Colonic mucosa (tissue), 4 donors: ENCODE measurements at places on chromosomes 5 and 9. TPM values are rescaled to one million over a fixed set of nuclear protein-coding genes. Genes with fewer than 3 reads are reported as not detected.
A peak's percentile ranks its signal among the peaks of the same experiment; 100 is the strongest.

DNA sequence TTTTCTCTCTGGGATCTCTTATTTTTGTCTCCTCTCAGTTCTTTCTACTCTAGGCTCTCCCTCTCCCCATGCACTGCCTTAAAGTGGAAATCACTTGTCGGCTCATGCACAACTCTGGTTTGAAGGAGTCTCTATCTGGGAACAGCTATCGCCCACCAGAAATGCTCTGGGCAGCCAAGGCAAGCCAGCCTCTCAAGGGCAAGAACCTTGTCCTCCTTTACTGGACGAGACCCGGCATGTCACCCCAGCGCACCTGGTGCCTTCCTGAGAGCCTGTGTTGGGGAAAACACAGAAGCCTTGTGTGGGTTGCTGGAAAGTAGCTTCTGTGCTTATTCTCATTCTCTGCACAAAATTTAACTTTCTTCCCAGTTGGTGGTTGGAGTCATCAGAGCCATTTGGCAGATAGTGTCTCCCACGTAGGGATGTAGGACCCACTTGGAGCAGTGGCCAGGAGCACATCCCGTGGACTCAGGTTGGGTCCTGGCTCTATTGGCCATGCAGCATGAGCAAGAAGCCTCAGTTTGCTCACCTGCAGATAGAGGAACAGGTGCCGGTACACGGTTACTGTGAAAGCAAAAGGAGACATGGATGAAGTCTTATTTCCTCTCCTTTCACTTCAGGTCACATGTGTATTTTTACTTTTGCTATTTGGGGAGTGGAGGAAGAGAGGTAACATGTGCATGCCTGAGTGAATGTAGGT, 165.3 kb downstream of the IRX2 start:
- no peak for DNase-seq

- DNase-seq, result no peak
These were observed 31.6 kb upstream of the ACOT12 start for GRCh38 chr5:81425569-81425968.

GRCh38 chr9:92299116-92299515, 5.6 kb upstream of the IARS1 start:
- no peak for DNase-seq

GRCh38 chr9:128294142-128294541, 18.1 kb downstream of the SWI5 start:
- DNase-seq, result no peak

GRCh38 chr5:13179407-13180087, 764.9 kb downstream of the DNAH5 start:
- no peak for DNase-seq

GRCh38 chr5:39360471-39361111, 3.7 kb downstream of the C9 start:
- no peak for DNase-seq

- no peak for DNase-seq
These were observed 35.6 kb downstream of the PTCD2 start for GRCh38 chr5:72355706-72356299.

DNA sequence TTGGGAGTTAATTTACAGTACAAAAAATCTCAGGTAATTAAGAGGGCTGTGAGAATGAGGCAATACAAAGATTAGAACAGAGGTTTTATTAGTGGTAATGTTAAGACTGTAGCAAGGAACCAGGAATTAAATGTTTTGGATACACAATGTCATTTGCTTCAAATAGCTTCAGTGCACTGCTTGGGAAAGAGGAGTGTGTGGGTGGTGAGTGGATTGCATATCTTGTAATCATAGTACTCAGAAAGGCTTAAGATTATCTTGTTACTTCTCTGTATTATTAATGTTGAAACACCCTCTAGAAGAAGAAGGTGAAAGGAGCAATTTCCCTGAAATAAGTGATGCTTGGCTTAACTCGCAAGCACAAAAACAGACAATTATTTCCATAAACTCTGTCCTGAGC, 21.0 kb upstream of the TBCA start:
- no peak for DNase-seq

GRCh38 chr9:892123-892522, 50.6 kb downstream of the DMRT1 start:
- DNase-seq, result no peak

DNA sequence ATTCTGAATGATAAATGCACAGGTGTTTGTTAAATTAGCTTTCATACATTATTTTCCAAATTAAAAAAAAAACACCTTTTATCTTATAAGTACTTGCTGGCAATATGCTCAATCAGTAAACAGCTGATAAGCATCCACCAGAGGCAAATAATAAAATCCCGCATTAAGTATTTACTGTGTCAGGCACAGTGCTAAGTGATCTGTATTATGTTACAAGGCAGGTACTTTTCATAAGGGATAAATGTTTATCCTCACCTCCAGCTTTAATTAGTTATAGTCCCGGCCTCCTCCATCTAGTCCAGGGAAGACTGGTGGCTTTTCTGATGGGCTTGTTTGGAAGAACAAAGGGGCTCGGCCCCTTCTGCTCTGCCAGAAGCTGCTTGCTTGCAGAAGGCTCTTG, 40.1 kb downstream of the PFDN1 start:
- DNase-seq, result no peak

Gene FOXD4
- total RNA-seq, result not detected

- DNase-seq, result no peak
These were observed 54.1 kb upstream of the CEMIP2 start for GRCh38 chr9:71822456-71822855.

Gene NFIL3
- 13.7 TPM for total RNA-seq

Gene C7
- total RNA-seq, result 14.7 TPM

DNA sequence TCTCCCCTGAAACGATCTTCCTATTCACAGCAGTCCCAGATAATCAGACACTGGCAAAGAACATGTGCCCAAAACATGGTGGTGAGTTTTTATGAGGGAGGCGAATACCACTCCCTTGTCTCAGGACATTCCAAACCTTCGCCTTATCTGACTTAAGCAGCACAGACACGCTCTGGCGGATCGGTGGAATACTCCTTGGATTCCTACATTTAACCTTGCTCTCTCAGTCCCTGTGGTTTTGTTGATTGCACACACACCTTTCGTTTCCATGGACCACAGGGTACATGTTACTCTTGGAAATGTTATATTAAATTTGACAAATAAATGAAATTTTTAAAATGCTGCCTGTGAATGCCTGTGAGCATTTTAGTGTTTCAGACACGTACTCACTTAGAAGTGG, 87.8 kb upstream of the CPEB4 start:
- no peak for DNase-seq

Gene PCDHB7
- 0.40 TPM for total RNA-seq

Gene GPSM1
- total RNA-seq, result 2.3 TPM

Gene TMOD1
- 1.0 TPM for total RNA-seq

Gene FSD1L
- 6.0 TPM for total RNA-seq

- DNase-seq, result no peak
These were observed 52.9 kb upstream of the SPATA31E1 start for GRCh38 chr9:87829756-87830155.

DNA sequence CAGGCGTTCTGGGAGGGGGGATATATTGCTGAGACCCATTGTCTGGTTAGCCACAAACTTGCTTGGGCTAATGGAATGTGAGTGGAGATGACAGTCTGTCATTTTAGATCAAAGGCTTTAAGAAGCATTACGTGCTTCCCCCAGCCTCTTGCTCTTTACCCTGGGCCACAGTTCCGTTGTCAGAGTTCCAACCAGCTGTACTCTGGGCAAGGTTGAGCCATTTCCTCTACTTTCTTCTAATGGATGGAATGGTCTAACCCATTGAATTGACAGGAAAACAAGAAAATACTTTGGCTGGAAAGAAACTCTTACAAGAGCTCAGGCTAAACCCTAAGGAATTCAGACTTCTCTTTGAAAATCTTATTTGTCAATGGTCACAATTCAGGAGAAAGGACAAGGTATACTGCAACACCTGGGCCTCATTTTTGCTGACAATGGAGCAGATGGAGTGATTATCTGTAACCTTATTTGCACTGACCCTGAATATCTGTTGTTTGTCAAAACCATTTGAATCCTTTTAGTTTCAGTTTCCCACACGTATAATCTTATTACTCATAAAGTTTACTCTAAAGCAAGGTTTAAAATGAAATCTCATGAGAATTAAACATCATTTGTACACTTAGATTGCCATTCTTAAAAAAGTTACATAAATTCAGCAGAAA, 231.4 kb downstream of the PDE4D start:
- no peak for DNase-seq

GRCh38 chr9:131227112-131227958, 49.0 kb downstream of the FAM78A start:
- DNase-seq, result no peak

Gene TMEM215
- total RNA-seq, result not detected

Gene CDO1
- total RNA-seq, result 0.58 TPM

DNA sequence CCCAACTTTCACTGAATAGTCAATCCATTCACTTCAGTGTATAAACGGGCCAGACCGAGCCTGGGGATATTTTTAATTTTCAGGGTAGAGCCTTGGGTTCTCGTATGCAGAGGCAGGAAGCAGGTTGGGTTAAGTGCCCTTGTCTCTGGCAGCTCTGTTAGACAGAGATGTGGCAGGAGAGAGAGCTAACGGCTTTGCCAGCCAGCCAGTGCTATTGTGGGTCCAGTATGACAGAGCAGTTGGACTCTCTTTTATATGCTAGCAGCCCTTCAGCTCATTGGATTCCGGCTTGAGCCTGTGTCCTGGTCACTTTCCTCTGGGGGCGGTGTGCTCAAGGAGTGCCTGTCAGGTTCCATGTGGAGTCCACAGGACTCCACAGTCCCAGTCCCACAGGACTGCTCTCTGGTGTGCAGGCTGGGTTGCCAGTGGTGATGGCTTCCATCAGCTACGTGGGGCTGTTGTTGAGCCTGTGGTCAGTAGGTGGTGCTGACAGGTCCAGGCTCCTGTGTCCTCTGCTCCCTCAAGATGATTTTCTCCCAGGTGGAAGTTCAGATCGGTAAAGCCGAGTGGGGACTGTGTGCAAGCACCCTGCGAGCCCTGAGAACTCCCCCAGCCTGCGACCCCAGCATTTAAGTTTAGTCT, 14.3 kb downstream of the CLTA start:
- no peak for DNase-seq

DNA sequence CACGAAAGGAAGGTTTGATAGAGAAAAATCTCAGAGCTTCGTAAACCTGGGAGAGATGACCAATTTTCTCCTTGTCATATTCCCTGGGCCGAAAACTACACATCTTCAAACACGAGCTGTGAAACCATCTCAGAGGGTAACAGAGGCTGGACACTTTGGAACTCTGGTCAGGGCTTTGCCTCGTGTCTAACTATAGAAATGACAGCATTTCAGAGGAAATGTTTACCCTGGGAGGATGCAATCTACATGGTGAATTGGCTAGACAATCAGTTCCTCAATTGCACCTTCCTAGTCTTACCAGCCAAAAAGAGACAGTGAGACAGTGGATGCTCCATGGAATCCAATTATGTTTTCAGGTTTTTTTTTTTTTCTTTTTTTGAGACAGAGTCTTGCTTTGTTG, 108.6 kb upstream of the PPP1R2B start:
- no peak for DNase-seq

- no peak for DNase-seq
These were observed 5.9 kb downstream of the PCDHB6 start for GRCh38 chr5:141155540-141156374.

DNA sequence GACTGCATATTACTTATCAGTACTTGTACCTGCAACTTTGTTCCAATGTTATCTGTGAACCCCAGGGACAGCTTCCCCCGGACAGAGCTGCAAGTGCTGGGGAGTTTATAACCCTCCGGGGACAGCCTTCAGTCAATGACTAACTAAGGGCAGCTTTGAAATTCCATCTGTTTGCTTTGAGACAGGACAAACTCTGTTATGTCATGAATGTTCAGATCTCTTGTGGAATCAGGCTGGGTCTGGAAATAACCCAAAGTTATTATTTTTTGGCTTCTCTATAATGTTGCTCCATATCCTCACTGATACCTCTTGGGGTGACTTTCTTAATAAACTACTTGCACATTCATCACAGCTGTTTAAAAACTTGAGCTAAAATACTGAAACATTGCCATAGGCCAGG, 617.5 kb upstream of the TLE4 start:
- no peak for DNase-seq

Gene ADAMTSL1
- 10.2 TPM for total RNA-seq

DNA sequence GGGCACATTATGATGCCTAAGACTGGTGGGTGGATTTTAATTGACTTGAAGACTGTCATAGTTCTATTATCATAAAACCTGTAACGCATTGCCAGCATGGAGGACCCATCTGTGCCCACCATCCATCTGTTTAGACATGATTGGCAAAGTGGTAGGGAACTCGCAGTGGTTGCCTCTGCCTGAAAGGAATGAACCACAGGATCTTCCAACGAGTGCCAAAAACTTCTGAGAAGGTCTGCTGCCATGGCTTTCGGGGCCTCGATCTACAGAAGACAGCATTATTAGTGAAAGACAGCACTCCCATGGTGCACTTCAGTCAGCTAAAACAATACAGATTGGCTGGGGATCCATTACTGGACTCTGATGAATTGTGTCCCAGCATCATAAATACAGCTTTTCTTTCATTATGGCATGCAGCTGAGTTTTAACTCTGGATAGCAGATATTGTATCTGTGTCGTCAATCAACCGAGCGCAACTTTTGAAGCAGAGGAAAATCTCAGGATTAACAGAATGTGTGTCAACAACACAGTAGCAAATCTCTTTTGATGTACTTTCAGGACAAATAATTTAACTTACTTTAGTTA, 74.3 kb downstream of the ZDHHC21 start:
- no peak for DNase-seq

- DNase-seq, result no peak
These were observed 7.0 kb downstream of the TBC1D9B start for GRCh38 chr5:179900711-179901110.

GRCh38 chr5:98104454-98105188, 668.8 kb upstream of the RGMB start:
- no peak for DNase-seq

GRCh38 chr9:72478966-72479365, 42.4 kb upstream of the TMC1 start:
- no peak for DNase-seq

Gene PALM2AKAP2
- total RNA-seq, result 0.69 TPM

Gene LHX3
- not detected for total RNA-seq

- peak; percentile 55 for DNase-seq
These were observed 85.0 kb downstream of the STK10 start for GRCh38 chr5:172102913-172103626.

DNA sequence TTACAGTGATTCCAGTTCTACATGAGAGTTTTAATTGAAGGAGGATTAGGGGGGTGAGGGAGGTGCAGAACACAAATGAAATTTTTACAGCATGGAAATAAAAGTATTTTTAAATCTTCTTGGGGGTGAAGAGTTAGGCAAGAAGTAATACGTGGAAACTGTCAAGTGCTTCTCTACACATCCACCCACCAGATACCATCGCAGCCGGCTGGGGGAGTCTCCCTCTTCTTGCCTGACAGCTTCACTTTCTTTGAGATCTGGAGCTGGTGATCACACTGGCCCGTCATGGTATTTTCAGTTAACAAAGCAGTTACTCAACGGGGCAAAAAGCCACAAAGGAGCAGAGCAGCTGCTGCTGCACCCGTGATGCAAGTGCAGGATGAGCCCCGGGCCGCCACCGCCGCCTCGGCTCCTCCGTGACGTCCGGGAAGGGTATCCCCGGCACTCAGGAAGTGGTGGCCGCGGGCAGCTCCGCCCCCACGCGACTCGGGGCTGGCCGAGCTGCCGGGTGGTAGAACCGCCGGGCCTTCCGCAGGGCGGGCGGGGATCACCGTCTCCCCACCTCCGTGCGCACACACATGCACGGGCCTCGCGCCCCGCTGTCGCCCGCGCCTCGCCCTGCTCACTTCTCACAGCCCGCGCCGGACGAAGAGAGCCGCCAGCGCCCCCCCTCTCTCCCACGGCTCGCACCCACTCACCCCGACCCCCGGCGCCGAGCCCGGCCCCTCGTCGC, 2.4 kb upstream of the NR4A3 start:
- peak; percentile 84 for DNase-seq

Gene PGGT1B
- total RNA-seq, result 73.6 TPM

- DNase-seq, result no peak
These were observed 241.9 kb upstream of the NREP start for GRCh38 chr5:111998871-111999270.

Gene SOX30
- 0.42 TPM for total RNA-seq
